ENCODE measurements at places on chromosomes 2 and 18.
A peak's percentile ranks its signal among the peaks of the same experiment; 100 is the strongest.

DNA sequence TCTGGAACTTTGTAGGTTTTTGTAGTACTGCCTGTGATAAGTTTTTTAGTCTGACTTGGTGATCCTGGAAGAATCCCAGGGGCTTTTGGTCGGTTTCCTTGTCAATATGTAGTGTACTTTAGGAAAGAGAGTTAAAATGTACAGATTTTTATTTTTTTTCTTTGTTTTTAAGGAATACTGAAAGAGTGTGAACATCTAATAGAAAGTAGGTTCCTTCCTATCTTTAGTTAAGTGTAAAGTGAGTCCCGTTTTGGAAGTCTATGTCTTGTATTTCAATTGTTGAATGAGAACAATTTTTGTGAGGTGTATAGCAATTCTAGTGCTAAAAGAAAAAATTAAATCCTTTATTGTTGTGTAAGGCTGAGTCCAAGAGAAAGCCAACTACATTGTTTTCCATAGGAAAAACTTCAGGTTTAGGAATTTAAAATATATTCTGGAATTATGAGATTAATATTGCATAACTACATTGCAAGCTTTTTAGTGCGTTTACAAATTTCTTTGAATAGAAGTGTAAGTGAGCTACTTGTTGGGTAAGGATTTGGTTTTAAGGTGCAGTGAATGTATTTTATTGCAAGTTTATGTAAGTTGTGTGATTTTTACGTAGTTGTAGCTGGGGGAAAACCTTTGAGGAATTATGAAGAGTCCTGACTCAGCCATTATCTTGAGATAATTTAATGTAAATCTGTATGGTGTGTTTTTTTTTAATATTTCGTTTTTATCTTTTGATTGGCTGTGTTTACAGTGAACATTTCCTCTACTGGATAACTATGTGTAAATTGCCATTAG, 1.7 kb downstream of the VAPA start:
- no peak for DNase-seq

- no peak for DNase-seq
These were observed 163.5 kb downstream of the ZEB2 start for GRCh38 chr2:144356402-144356801.

- no peak for DNase-seq
These were observed 164.6 kb upstream of the TRIB2 start for GRCh38 chr2:12552092-12552491.

DNA sequence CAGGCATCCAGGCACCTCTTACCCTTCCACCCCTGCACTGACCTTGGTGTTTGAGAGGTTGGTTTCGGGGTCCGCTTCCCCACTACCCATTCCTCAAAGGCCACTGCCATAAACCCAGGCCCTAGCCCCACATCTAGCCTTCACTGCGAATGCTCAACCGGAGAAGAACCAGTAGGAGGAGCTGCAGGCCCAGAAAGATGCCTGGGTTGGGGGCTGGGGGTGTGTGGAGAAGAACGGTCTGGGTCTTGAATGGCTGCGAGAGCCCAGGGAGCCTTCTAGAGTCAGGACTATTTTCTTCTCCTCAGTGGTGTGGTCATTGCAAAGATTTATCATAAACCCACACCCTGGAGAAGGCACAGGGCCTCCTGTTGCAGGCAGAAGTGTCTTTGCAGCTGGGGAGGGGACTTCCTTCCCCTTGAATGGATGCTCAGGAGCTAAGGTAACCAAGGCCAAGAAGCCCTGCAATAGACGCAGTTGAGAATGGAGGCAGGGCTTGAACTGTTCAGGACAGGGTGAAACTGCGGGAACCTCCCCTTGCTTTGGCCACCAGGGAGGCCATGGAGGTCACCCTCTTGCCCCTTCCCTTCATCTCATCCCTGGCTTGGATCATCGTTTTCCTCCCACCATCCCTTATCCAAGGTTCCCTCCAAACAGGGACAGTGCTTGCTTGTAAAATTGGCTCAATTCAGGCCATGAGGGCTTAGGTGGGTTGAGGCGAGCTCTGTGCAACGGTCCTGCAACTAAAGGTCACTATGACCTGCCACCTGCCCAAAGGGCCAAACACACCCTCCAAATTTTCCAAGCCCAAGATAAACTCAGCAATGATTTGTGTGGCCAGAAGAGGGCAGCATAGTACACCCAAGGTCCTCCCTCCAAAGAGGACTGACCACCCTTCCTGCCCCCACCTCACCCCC, 20.9 kb downstream of the THNSL2 start:
- peak; percentile 21 for DNase-seq

DNA sequence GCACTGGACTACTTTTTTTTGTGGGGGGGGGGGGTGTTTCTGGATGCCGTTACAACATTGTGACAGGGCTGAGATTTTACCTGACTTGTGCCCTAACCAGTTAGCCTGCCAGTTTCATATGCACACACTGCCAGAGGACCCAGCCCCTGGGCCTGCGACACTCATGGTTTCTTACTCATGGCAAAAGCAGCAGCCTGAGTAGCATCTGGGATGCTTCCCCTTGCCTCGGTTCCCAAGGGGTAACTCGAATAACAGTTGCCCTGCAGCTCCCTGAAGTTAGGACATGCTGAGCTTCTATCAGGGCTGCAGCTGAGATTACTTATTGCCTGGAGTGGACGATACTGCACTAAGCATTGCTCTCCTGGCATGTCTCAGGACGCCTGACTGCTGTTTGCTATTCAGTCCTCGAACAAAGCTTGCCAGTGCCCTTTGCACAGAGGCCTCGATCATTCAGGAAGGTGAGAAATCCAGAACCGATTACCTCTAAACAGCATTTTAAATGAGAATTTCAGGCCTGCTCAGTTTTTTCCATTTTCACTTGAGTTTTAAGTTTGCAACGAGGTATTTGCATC, 47.9 kb downstream of the TRPM8 start:
- DNase-seq = no peak

- DNase-seq = no peak
These were observed 272.9 kb downstream of the SLC8A1 start for GRCh38 chr2:40178971-40179370.

DNA sequence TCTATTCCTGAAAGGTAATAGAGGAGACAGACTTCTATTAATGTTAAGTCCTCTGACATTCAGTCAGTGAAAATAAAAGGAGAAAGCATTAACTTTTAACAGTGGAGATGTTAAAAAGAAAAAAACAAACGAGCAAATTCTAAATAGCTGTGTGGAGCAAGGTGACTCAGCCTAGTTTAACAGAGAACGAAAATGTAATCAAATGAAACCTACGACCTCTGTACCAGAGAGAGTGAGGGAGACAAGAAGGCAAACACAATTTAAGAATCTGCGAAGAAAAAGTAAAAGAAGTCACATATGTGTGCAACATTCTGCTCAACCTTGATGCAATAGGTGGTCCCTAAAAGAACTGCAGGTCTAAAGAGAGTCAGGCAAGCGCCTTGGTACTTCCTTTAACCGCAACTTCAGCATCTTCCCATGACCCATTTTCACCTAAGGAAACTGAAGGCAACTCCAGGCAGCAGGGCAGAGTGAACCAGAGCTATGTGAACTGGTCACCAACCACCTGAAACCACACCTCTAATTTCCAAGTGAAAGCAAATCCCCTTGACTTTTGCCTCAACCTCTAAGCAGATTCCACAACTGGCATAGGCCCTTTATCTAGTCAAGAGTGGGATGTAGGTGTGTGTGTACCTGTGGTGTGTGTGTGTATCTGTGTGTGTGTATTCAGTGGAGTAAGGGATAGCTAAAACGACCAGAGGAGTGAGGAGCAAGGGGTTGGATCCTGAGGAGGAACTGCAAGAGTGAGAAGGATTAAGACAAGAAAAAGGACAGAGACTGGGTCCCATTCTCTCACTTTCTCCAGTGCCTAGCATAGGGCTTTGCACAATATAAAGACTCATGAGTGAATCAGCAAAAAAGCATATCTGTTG, 43.0 kb downstream of the FIGN start:
- no peak for DNase-seq

DNA sequence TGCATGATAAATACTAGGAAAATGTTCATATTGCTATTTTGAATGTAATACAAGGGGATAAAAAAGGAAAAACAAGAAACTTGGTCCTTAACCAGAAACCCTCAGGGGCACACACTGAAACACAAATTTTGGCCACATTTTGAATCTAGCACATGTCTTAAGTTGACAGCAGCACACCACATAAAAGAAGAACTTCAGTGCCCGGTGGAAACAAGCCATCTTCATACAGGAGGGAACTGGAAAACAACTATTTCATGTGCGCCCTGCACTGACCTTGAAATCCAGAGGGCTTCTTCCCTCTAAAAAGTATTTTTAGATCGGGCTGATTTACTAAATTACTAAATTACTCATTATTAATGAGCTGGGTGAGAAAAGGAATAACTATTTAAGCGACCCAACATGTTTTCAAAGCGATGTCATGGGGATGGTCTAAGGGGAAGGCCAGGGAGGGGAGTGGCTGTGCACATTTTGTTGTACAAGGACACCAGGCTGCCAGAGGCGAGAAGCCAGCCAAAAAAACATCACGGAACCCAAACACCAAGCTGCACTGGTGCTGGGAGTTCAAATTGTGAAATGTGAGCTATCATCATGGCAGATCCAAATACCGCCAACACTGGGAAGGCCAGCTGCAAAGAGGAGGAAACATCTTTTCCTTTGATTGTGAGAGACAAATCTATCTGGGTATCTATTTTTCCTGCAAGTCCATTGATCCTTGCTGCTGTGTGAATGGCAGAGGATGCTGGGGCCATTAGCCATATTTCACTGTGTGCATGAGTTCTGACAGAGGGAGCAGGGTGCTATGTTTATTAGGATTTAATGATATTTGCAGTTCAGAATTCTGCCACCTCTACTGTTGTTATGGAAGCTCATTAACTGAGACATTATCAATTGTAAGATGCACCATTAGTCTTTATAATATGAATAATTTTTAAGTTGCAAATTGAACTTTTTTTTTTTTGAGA, 150.7 kb upstream of the LMAN1 start:
- DNase-seq = no peak

- no peak for DNase-seq
These were observed 178.3 kb upstream of the DSEL start for GRCh38 chr18:67694787-67695186.

GRCh38 chr2:218281449-218281848, 10.9 kb downstream of the TMBIM1 start:
- DNase-seq = no peak

- DNase-seq = no peak
These were observed 222.6 kb upstream of the ST6GAL2 start for GRCh38 chr2:107108556-107108955.

GRCh38 chr2:31835450-31835849, 175.4 kb downstream of the MEMO1 start:
- DNase-seq = no peak

DNA sequence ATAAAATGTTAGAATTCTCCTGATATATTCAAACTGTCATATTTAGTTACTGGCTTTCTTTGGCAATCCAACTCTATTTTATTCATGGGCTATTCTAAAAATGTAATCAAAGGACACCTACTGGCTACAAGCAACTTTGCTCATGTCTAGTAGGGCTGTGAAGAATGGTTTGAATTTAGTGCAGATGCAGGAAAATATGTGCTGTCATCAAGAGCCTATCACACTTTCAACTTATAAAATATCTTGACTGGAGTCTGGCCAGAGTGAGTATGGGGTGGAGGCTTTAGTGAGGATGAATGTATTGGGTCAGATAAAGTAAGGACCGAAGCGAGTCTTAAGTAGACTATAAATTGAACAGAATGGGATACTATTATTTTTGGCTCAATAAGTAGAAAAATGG, 343.4 kb upstream of the SPRED2 start:
- no peak for DNase-seq

DNA sequence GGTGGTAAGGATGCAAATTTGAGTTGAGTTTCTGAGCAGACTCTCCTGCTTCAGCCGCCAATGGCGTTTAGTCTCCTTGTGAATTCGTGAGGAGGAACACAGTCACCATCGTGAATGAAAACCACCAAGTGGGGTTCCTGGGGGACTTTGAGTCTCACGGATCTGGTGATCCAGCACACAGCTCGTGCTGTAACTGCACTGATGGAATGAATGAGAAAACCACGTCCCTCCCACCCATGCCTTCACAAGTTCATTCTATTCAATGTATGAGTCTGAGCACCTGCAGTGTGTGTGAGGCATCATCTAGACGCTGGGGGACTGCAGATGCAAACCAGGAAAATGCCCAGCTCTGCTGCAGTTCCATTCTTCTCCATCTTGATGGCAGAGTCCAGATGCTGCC, 127.9 kb downstream of the PIEZO2 start:
- DNase-seq = no peak

- no peak for DNase-seq
These were observed 169.8 kb upstream of the ID2 start for GRCh38 chr2:8511868-8512612.

- DNase-seq = no peak
These were observed 527 bp downstream of the IGFBP5 start for GRCh38 chr2:216694826-216695217.

All from activated CD4-positive, alpha-beta T cell treated with anti-CD3 and anti-CD28 coated beads, Interleukin-2, amount 50 U/mL, for 48 hours (primary cell).